ENCODE measurements at places on chromosomes 16 and 17.

GRCh38 chr16:88907768-88908167 is 41.3 kb upstream of the PABPN1L start:
- DNase-seq, result no peak

DNA sequence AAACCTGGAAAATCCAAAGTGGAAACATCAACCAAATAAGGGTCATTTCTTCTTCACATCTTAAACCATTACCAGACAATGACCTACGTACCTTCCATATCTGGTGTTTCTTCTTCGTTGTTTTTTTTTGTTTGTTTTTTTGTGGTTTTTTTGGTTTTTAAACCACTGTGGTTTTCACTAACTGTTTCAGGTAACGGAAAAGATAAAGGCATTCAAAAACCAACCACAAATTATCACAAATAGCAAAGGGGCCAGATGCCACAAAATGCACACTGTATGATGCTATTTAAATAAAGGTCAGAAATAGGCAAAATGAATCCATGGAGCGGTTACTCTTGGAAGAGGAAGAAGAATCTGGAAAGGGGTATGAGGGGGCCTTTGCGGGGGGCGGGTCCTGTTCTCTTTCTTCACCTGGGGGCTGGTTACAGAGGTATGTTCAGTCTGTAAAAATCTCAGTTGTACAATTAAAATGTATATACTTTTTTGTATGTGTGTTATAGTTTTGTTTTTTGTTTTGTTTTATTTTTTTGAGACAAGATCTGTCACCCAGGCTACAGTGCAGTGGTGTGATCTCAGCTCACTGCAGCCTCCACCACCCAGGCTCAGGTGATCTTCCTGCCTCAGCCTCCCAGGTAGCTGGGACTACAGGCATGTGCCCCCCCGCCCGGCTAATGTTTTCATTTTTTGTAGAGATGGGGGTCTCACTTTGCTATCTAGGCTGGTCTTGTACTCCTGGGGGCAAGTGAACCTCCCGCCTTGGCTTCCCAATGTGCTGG is 29.6 kb downstream of the LITAF start:
- no peak for DNase-seq

DNA sequence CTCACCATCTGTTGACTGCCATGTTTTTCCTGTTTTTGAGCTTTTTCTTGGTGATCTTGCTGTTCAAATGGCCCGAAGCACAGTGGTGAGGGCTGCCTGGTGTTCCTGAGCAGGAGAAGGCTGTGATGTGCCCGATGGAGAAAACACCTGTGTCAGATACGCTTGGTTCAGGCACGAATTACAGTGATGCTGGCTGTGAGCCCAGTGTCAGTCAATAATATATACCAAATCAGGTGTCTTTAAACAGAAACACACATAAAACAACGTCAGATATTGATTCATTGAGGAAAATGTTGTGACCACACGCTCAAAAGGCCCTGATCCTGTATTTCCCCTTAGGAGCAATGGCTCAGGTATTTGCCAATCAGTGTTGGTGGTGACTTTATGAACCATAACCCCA is 111.7 kb downstream of the SDR42E1 start:
- no peak for DNase-seq

- no peak for DNase-seq
Observed at GRCh38 chr17:68305142-68305541, 13.8 kb downstream of the ARSG start.

DNA sequence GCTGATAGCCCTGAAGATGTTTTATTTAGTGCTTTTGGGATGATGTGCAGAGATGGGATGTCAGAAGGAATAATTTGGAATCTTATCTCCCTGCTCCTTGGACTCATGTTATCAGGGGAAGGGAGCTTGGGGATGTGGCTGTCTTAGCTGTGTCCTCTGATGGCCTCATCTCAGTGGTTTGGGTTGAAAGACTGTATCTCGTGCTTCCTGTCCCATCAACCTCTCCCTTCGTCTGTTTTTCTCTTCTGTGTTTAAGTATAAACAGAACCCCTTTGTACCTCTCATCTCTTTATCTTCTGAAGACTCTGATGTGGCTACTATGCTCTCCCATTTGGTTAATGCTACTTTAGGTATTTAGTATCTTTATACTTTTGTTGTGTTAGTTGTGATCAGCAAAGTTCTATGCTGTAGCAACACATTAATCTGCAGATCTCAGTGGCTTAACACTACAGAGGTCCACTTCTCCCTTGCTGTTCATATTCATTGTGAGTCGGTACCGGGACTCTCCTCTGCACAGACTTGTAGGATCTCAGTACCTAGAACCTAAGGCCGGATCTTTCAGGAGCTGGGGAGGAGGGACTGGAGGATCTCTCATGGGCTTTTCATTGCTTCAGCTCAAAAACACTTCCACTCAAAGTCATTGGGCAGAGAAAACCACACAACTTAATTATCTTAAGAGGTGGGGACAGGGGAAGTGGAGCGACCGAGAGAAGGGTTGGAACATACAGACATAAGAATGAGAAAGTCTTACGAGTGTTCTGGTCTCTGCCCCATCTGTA is 28.8 kb downstream of the PRKCA start:
- no peak for DNase-seq

GRCh38 chr16:24689128-24689527 is 40.3 kb upstream of the TNRC6A start:
- DNase-seq, result no peak

DNA sequence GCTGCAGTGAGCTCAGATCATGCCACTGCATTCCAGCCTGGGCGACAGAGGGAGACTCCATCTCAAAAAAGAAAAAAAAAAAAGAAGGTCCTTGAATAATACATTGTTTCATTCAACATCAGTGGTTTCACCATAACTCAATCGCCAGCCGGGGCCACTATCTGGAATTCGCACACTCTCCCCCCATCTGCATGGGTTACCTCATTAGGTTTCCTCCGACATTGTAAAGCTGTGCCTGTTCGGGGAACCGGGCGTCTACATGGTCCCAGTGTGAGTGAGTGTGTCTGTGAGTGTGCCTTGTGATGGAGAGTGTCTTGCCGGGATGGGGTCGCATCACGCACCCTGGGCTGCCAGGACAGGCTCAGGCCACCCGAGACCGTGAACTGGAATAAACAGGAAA is 16.6 kb upstream of the RBBP6 start:
- DNase-seq, result no peak

GRCh38 chr17:63932721-63933120 is 590 bp upstream of the CD79B start:
- no peak for DNase-seq

- DNase-seq, result no peak
Observed at GRCh38 chr17:55436224-55437158, 14.9 kb upstream of the MMD start.

- no peak for DNase-seq
Observed at GRCh38 chr16:10978871-10979446, 34.6 kb downstream of the CLEC16A start.

DNA sequence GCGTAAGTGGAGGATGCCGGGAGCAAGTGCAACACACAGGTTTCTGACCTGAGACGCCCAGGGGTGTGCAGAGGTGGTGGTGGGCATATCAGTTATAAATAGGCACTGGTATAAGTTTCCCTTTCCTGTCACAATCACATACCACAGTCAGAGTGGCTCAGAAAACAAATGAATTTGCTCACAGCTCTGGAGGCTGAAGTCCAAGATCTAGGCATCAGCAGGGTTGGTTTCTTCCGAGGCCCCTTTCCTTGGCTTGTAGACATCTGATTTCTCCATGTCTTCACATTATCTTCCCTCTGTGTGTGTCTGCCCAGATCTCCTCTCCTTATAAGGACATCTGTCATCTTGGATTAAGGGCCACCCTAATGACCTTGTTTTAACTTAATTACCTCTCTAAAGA is 250.5 kb upstream of the TNRC6C start:
- DNase-seq, result no peak

- no peak for DNase-seq
Observed at GRCh38 chr17:47969930-47970724, 786 bp upstream of the CDK5RAP3 start.

DNA sequence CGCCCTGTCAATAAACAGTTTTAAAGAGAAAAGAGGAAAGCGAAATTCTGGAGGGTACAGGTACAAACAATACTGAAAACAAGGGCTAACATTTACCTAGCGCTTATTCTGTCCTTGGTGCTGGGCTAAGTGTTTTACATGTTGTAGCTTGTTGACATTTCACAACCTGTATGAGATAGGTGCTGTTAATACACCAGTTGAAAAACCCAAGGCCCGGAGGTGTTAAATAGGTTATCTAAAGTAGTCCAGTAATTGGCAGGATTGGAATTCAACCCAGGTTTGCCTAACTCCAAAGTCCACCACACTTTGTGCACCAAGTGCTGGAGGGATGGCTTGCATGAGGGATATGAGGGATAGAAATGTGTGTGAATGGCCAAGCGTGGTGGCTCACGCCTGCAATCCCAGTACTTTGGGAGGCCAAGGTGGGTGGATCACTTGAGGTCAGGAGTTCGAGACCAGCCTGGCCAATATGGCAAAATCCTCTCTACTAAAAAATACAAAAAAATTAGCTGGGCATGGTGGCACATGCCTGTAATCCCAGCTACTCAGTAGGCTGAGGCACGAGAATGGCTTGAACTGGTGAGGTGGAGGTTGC is 2.9 kb downstream of the ATP6V0D1 start:
- DNase-seq, result no peak

- DNase-seq, result no peak
Observed at GRCh38 chr16:77896415-77897128, 108.2 kb downstream of the VAT1L start.

DNA sequence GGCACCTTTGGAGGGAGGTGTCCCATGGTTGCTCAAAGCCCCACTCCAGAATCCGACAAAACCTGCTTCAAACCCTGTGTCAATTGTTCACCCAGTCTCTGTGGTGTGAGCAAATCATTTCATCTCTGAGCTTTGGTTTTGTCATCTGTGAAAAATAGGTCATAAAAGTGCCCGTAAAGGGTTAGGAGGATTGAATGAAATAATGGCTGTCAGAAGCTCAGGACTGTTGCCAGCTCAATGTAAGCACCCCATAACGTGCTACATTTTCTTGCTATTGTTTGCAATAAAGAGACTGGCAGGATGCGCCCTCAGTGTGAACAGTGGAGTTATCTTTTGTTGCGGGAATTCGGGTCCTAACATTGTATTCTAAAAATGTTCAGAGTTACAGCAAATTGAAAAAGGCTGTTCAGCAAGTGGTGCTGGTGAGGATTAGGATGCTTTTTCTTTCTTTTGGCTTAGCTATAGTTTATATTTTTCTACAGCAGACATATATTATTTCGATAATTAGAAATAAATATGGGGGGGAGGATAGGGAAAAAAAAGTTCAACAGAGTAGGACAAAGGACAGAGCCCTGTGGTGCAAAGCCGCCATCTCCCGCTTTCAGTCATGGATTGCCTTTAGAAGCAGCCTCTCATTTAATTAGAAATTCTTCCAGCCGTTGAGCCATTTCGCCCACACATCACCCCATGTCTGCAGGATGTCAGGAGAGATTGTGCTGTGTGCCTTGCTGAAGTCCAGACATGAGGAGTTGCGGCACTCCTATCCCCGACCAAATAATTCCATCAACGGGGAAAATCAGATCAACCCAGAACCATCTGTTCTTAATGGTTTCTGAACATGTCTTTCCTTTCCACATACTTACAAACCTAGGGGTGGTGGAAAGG is 20.9 kb upstream of the PYY start:
- DNase-seq, result no peak

- no peak for DNase-seq
Observed at GRCh38 chr17:44086364-44087311, 16.1 kb downstream of the G6PC3 start.

DNA sequence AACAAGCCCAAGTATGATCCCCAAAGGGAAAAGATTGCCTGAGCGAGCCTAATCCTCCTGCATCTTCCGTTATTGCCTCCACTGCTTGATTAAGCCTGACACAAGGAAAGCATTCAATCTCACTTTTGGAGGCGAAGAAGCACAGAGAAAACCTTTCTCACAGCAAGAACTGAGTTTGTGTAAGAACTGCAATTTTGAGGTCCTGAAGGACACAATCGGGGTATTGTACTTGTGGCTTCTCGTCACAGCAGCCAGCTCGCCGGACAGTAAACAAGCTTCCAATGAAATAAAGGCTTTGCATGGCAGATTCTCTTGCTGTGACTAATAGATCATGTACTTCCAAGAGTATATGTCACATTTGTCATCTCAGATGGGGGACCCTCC is 18.7 kb upstream of the FOXF1 start:
- no peak for DNase-seq

DNA sequence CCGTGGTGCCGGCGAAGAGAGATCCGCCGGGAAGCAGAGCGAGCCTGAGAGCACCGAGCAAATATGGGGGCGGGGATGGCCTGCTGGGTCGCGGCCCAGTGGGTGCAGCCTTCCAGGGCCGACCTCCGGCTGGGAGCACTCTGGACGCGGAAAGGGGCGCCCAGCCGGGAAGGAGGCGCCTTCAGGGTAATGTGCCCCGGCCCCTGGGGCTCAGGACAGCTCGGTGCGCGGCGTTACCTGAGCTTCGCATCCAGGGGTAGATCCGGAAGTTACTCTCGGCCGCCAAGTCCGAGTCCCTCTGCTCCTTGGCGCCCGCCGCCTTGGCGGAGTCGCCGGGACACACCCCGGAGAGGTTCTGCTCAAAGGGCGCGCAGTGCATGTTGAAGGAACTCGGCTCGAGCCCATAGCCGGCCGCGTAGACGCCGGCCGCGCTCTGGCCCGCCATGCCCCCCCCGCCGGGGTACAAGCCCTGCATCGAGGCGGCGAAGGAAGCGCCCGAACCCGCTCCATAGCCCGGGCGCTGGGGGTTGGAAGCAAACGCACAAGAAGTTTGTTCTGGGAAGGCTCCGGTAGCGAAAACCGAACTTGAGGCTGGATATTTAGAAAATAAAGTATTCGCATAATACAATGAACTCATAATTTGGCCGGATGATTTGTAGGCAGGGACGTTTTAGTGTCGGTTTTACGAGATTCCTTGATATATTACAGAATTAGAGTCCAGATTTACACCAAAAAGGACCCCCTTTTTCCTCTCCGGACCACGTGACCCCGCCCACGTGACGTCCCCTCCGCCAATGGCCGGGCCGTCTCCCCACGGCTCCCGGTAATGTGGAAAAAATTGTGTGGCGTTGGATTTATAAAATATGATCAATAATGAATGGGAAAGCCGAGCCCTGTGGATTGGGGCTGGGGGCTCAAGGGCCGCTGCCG is at the start of gene HOXB7:
HOXB7 (minus strand) TSS at position 736 of the 930 bp plus-strand sequence; CDS start at position 637, 99 bp downstream.
- DNase-seq, result no peak

GRCh38 chr16:27109666-27110523 is 43.2 kb downstream of the C16orf82 start:
- peak; percentile 87 for DNase-seq
